ENCODE measurements at places on chromosomes 4 and X.

DNA sequence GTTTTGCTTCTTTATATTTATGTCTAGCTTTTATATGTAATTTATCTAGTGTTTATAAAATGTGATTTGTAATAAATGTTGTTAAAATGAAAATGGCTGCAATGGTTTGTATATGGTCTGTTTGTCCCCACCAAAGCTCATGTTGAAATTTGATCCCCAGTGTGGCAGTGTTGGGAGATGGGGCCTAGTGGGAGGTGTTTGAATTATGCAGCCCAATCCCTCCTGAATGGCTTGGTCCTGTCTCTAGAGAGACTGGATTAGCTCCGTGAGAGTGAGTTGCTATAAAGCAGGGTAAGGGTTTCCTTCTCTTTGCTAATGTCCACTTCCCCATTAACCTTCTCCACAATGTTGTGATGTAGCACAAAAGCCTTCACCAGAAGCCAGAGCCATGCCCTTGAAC is 30.0 kb upstream of the JADE3 start:
- DNase-seq, result no peak

- peak; percentile 78 for DNase-seq
Measured at GRCh38 chr4:104494822-104495559, at the start of gene CXXC4. CXXC4 (minus strand) TSS chr4:104494894; CDS start chr4:104491802, 3,092 bp downstream.

DNA sequence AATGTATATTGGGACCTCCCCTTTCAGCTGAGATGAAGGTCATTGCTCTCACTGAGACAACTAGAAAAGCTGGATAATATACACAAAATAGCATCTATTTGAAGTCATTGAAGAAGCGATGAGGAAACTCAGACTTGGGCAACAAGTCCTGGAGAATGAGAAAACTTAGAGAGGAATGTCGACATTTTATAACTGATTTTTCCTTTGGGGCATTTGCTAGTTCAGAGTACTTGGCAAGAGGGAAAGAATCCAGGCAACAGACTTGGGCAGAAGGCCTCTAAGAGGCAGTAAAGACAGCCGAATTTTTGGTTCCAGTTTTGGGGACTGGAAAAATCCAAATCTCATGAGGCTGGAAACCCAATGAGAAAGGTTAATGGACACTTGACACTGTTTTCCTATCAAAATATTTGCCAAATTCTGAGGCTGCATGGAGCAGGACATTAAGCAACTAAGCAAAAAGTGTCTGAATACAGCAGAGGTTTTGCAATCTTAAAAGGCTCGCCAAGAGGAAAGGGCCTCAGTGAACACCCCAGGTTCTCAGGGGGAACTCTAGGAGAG is 21.0 kb upstream of the ANXA5 start:
- DNase-seq, result no peak

- no peak for DNase-seq
Measured at GRCh38 chr4:152522245-152522644, 13.6 kb downstream of the FBXW7 start.

DNA sequence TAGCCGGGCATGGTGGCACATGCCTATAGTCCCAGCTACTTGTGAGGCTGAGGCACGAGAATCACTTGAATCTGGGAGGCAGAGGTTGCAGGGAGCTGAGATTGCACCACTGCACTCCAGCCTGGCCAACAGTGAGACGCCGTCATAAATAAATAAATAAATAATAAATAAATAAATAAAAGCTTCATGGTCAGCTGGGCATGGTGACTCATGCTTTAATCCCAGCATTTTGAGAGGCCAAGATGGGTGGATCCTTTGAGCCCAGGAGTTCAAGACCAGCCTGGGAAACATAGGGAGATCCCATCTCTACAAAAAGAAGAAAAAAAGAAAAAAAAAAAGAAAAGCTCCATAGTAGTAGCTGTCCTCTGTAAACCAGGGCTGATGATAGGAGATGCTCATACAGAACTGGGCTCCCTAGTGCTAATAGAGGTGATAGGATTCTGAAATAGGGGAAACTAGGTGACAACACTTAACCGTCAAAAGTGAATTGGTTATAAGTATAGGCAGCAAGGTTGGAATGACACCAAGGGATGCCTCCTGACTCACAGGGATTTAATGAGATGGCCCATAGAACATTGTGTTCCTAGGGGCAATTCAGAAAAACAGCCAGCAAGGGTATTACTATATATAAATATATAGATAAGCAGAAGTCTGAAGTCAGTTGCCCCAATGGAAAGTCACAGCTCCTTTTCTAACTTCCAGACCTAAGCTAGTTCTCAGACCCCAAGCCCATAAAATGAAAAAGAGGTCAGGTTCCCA is 41.8 kb upstream of the ARHGEF6 start:
- no peak for DNase-seq

- DNase-seq, result no peak
Measured at GRCh38 chr4:59704616-59705015, 1495.5 kb upstream of the ADGRL3 start.

GRCh38 chrX:135528254-135528653 is 7.8 kb downstream of the INTS6L start:
- DNase-seq, result no peak

DNA sequence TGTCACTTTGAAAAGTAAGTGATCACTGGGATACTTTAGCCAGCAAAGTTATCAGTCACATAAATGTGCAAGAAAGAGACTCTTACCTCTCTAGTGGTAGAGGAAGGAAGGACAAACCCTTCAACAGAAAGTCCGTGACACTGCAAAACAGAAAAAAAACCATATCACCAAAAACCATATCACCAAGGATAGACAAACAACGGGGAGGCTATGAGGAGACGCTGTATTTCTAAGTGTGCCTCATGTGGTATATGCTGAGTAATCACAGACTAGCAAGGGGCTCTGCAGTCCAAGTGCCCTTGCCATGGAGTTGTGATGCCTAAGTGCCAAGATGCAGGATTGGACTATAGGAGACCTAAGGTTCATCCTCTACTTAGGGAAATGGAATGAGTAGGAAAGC is 11.5 kb upstream of the HDAC8 start:
- DNase-seq, result no peak

DNA sequence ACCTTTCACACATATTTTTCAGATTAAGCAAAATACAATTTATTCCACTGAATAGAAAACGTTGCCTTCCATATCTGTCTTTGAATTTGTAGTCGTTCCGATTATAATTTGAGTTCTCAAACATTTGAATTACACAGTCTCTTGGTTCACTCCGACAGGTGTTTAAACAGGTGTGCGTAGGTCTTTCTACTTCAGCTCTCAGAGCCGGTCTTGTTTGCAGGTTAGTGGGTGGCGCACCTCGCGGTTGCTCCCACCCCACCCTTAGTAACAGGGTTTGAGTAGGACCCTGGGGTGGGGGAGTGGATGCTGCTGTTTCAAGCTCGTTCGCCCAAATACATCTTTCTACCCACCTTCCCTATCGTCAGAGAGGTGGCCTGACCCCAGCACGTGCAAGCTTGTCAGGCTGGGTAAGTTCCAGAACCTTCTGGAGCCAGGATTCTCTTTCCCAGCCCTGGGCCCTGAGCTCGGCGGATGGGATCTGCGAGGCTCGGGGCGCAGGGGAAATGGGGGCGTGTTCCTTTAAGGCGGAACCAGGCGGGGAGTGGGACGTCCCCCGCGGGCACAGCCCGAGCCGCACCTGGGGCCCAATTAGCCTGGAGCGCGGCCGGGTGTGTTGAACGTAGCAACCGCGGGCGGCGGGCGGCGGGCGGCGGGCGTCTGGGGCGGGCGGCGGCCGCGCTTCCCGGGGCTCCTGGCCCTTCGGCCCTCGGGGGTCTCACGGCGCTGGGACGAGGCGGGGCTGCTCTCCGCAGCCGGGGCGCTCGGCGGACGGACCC is at the start of gene FAM149A:
FAM149A (plus strand) TSS at position 591 of the 776 bp plus-strand sequence.
- DNase-seq, result peak; percentile 30
